ENCODE measurements at places on chromosomes 11 and 22. TPM values are rescaled to one million over a fixed set of nuclear protein-coding genes. Genes with fewer than 3 reads are reported as not detected.

SLC6A5 gene
- total RNA-seq: not detected

PHF21B gene
- total RNA-seq: not detected

SYCE3 gene
- total RNA-seq: not detected

DNA sequence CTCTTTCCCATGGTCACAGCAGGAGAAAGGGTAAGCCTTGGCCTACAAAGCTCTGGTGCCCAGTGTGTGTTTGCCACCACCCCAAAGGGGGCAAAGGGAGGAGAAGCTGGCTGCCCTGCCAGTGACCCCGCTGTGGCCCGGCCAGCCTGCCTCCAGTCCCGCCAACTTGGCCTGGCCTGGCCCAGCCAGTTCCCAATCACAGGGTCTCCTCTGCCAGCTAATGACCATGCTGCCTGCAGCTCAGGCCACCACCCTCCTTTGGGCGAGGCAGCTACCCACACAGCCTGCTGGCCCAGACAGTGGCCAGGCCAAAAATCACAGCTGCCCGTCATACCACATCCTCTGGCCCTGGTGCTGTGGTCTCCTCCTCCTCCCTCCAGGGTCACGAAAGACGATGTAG is 5.1 kb downstream of the GDPD5 start:
- H3K36me3 ChIP-seq: no peaks in the 10 kb centered on the region
- H3K4me3 ChIP-seq: no peak overlapping the region
- peaks cover 20% of the 10 kb centered on the region for H3K4me1 ChIP-seq
- no peaks in the 10 kb centered on the region for H3K27me3 ChIP-seq
- no peak for DNase-seq

DNA sequence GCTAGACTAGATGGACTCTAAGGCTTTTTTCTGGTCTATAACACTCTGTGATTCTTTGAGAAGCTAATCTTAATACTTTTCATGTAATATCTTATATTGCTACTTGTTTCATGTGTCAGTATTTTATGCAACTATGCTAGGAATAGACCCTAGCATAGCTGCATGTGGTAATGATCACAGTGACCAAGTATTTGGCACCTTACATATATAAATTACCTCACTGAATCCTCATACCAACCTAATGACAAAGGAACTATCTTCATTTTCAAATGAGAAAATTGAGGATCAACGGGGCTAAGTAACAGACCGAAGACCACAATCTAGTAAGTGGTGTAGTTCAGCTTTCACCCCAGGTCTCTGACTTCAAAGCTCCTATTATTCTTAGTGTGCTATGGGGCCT is 327.3 kb upstream of the PITPNB start:
- H3K4me3 ChIP-seq: no peak overlapping the region
- H3K4me1 ChIP-seq: no peaks in the 10 kb centered on the region
- no peak overlapping the region for H3K27ac ChIP-seq
- H3K36me3 ChIP-seq: no peaks in the 10 kb centered on the region
- H3K27me3 ChIP-seq: no peaks in the 10 kb centered on the region

GRCh38 chr11:17564687-17565042 is 17.6 kb downstream of the OTOG start:
- no peaks in the 10 kb centered on the region for H3K4me1 ChIP-seq
- H3K27ac ChIP-seq: no peak overlapping the region
- H3K27me3 ChIP-seq: no peaks in the 10 kb centered on the region
- H3K36me3 ChIP-seq: no peaks in the 10 kb centered on the region
- DNase-seq: no peak

DNA sequence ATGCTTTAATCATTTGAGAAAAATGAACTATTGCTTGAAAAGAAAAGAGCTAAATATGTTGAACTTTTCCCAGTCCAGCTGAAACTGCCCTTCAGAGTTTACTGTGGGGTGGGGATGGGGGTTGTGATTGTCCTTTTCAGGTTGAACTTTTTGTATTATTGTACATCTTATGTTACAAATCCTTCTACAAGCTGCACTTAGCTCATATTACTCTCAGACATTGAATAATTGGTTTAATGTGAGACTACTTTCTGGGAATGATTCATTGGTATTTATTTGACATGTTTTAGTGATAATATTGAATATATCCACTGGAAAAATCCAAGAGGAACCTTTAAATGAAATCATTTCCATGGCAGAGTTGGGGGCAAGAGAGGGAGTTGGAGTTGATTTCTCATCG is 84.9 kb downstream of the ATXN10 start:
- no peaks in the 10 kb centered on the region for H3K4me1 ChIP-seq
- DNase-seq: no peak
- H3K36me3 ChIP-seq: peaks cover 14% of the 10 kb centered on the region
- no peak overlapping the region for H3K27ac ChIP-seq

- H3K36me3 ChIP-seq: peaks cover 4% of the 10 kb centered on the region
- H3K27me3 ChIP-seq: no peaks in the 10 kb centered on the region
- peak; percentile 51 for DNase-seq
- H3K4me3 ChIP-seq: peak overlapping the region; percentile 89
- peak overlapping the region; percentile 88 for H3K27ac ChIP-seq
These were observed 39.6 kb downstream of the NUMA1 start for GRCh38 chr11:72040491-72041363.

- H3K27ac ChIP-seq: no peak overlapping the region
- no peaks in the 10 kb centered on the region for H3K4me1 ChIP-seq
- H3K27me3 ChIP-seq: no peaks in the 10 kb centered on the region
These were observed 14.0 kb downstream of the CFAP300 start for GRCh38 chr11:102061276-102061675.

- H3K27ac ChIP-seq: no peak overlapping the region
- H3K36me3 ChIP-seq: no peaks in the 10 kb centered on the region
- no peaks in the 10 kb centered on the region for H3K27me3 ChIP-seq
- H3K4me1 ChIP-seq: no peaks in the 10 kb centered on the region
- DNase-seq: no peak
These were observed 89.5 kb upstream of the ISX start for GRCh38 chr22:34976474-34976873.

INPP5J gene
- total RNA-seq: not detected

DNA sequence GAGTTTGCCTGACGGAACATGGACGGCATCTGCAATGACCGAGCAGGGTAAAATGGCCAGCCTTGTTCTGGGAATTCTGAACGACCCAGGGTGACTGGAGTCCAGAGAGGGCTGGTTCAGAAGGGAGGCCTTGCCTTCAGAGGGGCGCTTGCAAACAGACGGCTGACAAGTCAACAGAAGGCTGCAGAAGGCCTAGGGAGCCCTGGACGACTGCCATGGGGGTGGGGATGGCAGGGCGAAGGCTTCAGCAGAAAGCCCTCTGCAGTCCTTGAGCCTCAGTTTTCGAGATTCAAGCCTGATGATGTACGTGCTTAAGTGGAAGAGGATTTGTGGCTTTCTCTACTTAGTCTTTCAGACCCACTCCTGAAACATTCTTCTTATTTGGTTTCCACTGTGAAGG is 117.1 kb upstream of the TBCEL start:
- DNase-seq: no peak
- no peaks in the 10 kb centered on the region for H3K4me1 ChIP-seq
- no peaks in the 10 kb centered on the region for H3K36me3 ChIP-seq
- no peak overlapping the region for H3K4me3 ChIP-seq
- no peaks in the 10 kb centered on the region for H3K27me3 ChIP-seq
- H3K27ac ChIP-seq: no peak overlapping the region

GRCh38 chr11:86152006-86152862 is 83.3 kb upstream of the PICALM start:
- H3K4me1 ChIP-seq: no peaks in the 10 kb centered on the region
- no peak overlapping the region for H3K4me3 ChIP-seq
- H3K36me3 ChIP-seq: no peaks in the 10 kb centered on the region
- DNase-seq: no peak
- H3K27me3 ChIP-seq: no peaks in the 10 kb centered on the region

DNA sequence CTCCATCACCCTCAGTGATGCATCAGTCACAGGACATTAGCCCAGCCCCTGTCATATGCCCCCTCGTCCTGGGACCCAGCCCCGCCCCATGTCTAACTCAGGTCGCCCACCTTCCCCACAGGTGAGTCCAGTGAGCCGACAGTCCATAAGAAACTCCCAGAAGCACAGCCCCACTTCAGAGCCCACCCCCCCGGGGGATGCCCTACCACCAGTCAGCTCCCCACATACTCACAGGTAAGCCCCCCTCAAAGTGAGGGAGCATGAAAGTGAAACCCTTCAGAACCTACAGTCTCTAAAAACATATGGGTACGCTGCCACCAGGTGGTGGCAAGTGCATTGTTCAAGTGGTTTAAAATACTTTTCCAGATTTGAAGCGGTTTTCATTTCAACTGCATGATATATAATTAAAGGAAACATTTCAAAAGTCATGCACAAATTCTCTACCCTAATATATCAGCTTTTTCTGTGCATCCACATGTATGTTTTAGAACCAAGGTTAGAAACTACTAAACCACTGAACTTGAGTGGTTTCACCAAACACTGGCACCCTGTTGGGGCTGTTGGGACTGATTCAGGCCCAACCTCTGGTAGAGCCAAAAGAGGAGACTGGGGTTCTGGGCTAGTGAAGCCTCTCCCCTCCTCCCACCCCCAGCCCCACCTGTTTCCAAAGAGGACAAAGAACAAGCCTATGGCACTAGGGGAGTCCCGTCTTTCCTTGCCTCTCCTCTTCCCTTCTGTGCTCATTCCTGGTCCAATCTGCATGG is 17.3 kb downstream of the EPS8L2 start:
- no peaks in the 10 kb centered on the region for H3K36me3 ChIP-seq
- H3K4me1 ChIP-seq: peaks cover 19% of the 10 kb centered on the region
- no peaks in the 10 kb centered on the region for H3K27me3 ChIP-seq
- peak overlapping the region; percentile 18 for H3K4me3 ChIP-seq
- peak; percentile 60 for DNase-seq

DNA sequence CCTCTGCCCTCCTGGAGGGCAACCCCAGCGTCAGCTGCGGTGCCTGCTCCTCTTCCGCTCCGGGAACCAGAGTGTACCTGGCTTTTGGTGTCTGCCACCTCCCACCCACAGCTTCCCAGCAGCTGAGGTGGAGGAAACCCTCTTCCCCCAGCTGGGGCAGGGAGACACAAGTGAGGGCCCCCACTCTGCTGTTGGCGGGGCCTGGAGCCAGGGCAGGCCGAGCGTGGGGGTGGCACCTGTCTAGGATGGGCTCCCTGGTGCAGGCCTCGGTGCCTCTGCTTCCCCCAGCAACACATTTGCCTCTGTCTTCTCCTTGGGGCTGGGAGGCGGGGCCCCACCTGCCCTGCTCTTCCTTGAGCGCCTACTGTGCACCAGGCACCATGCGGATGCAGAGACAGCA is 6.4 kb downstream of the OSM start:
- H3K4me1 ChIP-seq: peaks cover 15% of the 10 kb centered on the region
- no peaks in the 10 kb centered on the region for H3K36me3 ChIP-seq
- H3K4me3 ChIP-seq: no peak overlapping the region

- H3K27me3 ChIP-seq: no peaks in the 10 kb centered on the region
- H3K4me3 ChIP-seq: no peak overlapping the region
- H3K36me3 ChIP-seq: no peaks in the 10 kb centered on the region
- no peak for DNase-seq
These were observed 3.9 kb downstream of the CSTF3 start for GRCh38 chr11:33157103-33158027.

GRCh38 chr22:36117053-36117554 is 43.5 kb downstream of the APOL3 start:
- no peaks in the 10 kb centered on the region for H3K4me1 ChIP-seq
- no peak overlapping the region for H3K4me3 ChIP-seq
- H3K36me3 ChIP-seq: no peaks in the 10 kb centered on the region
- DNase-seq: no peak
- H3K27ac ChIP-seq: no peak overlapping the region

GRCh38 chr22:19663821-19664355 is 50.4 kb upstream of the SEPTIN5 start:
- H3K4me3 ChIP-seq: no peak overlapping the region
- H3K27ac ChIP-seq: no peak overlapping the region
- H3K36me3 ChIP-seq: no peaks in the 10 kb centered on the region
- DNase-seq: no peak
- H3K4me1 ChIP-seq: no peaks in the 10 kb centered on the region

DNA sequence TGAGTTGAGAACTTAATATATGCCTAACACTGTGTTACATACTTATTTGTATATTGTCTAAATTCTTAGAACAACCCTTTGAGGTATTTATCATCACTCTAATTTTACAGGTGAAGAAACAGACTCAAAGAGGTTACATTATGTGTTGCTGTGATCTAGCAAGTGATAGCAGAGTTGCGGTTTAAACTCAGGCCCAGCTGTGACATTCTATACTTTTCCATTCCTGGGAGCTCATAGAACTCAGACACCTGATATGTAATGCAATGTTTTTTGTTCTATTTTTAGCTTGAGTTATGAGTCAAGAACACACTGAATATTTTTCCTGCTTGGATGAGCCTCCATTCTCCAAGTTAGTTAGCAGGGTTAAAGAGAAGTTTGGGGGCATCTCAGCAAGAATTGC is 449.7 kb upstream of the DDI1 start:
- no peaks in the 10 kb centered on the region for H3K27me3 ChIP-seq
- no peaks in the 10 kb centered on the region for H3K36me3 ChIP-seq
- no peak overlapping the region for H3K4me3 ChIP-seq
- DNase-seq: no peak

- H3K4me3 ChIP-seq: no peak overlapping the region
- H3K27ac ChIP-seq: no peak overlapping the region
- H3K36me3 ChIP-seq: no peaks in the 10 kb centered on the region
- no peak for DNase-seq
- no peaks in the 10 kb centered on the region for H3K27me3 ChIP-seq
These were observed 501.1 kb downstream of the BRD1 start for GRCh38 chr22:49326558-49326957.

GRCh38 chr11:111455291-111456085 is 56.7 kb downstream of the BTG4 start:
- no peak overlapping the region for H3K4me3 ChIP-seq
- H3K4me1 ChIP-seq: no peaks in the 10 kb centered on the region
- H3K36me3 ChIP-seq: no peaks in the 10 kb centered on the region
- no peak for DNase-seq
- no peak overlapping the region for H3K27ac ChIP-seq

DNA sequence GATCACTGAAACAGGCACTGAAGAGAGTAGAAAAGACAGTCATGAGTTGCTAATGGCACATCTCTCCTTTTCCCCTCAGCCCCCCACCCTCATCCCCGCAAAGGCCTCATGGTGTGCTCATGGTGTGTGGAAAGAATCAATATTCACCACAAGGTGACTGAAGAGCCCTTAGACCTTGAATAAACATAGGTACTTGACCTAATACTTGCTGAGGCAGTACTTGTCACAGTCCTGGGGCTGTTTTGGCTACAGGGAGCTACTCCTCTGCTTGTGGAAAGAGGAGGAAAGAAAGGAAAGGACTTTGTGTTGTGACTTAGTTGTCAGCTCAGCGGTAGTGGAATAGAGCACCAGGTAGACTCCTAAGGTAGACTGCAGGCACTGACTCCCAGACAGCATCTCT is 537.8 kb upstream of the CCDC179 start:
- H3K36me3 ChIP-seq: no peaks in the 10 kb centered on the region
- H3K4me1 ChIP-seq: no peaks in the 10 kb centered on the region
- no peak overlapping the region for H3K27ac ChIP-seq
- no peak overlapping the region for H3K4me3 ChIP-seq

- DNase-seq: no peak
- no peaks in the 10 kb centered on the region for H3K36me3 ChIP-seq
- H3K4me3 ChIP-seq: no peak overlapping the region
- H3K4me1 ChIP-seq: peaks cover 9% of the 10 kb centered on the region
- no peak overlapping the region for H3K27ac ChIP-seq
- H3K27me3 ChIP-seq: peaks cover 7% of the 10 kb centered on the region
These were observed 3.3 kb upstream of the BACE1 start for GRCh38 chr11:117319214-117319840.
